GDM1 (cell line): ENCODE measurements at places on chromosomes 6 and 20.

- DNase-seq, result no peak
These were observed 375.5 kb downstream of the UTRN start for GRCh38 chr6:144660561-144661115.

GRCh38 chr20:20083807-20084206, 31.5 kb downstream of the CFAP61 start:
- DNase-seq, result no peak

DNA sequence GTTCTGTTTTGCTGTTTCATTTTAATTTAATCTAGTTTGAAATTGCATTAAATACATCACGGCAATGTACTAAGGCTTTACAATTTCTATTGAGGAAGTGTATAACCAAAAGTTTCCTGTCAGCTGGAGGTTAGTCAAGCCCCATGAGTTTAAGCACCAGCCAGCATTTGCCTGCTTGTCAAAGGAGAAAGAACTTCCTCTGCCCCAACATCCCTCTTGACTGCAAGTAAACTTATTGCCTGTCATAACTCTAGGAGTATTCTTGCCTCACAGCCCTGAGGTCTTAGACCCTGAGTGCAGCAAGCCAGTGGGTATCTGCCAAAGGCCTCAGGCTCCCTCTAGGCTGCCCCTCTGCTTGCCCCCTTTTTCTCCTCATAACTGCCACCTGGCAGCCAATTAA, 106.7 kb upstream of the INSM1 start:
- DNase-seq, result peak; percentile 58

- DNase-seq, result no peak
These were observed 70.0 kb upstream of the SHLD1 start for GRCh38 chr20:5680192-5680591.

GRCh38 chr20:19232997-19233794, 20.8 kb downstream of the SLC24A3 start:
- no peak for DNase-seq

- DNase-seq, result no peak
These were observed 15.3 kb downstream of the ECHDC1 start for GRCh38 chr6:127328043-127328609.

- DNase-seq, result no peak
These were observed 20.7 kb downstream of the UQCC2 start for GRCh38 chr6:33690766-33691165.
